ENCODE measurements at places on chromosomes 12 and 14.

DNA sequence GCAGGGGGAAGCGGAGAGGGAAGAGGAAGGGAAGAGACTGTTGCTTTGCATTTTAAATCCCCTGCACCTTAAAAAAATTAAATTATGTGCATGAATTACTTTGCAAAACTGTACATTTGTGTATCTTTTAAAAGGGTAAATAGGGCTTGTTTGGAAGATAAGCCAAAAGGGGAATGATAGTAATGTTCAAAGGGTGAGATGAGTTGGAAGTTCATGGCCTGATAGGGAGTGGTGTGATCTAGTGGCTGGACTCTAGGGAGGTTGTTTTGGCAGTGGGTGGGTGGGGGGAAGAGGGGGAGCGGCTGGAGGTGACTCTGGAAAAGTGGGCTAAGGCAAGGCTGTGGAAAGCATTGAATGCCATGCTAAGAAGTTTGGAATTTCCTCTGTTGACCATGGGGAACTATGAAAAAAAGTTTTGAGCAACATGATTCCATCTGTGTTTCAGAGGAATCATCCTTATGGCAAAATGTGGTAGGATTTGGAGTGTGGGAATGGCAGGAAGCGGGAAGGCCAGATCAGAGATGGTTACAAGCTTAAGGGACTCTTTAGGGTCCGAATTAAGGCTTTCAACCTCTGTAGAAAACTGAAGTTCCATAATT is 25.5 kb upstream of the EMP1 start:
- H3K4me3 ChIP-seq = no peak overlapping the region
- no peak for DNase-seq
- H3K36me3 ChIP-seq = no peaks in the 10 kb centered on the region

- peak; percentile 54 for DNase-seq
- H3K27ac ChIP-seq = no peak overlapping the region
- H3K27me3 ChIP-seq = no peaks in the 10 kb centered on the region
- no peaks in the 10 kb centered on the region for H3K4me1 ChIP-seq
These were observed 11.6 kb upstream of the SMCO2 start for GRCh38 chr12:27434673-27435565.

GRCh38 chr14:69719501-69719951 is 47.4 kb upstream of the SRSF5 start:
- no peaks in the 10 kb centered on the region for H3K27me3 ChIP-seq
- H3K36me3 ChIP-seq = no peaks in the 10 kb centered on the region
- H3K27ac ChIP-seq = no peak overlapping the region
- no peak for DNase-seq
- H3K4me3 ChIP-seq = no peak overlapping the region

DNA sequence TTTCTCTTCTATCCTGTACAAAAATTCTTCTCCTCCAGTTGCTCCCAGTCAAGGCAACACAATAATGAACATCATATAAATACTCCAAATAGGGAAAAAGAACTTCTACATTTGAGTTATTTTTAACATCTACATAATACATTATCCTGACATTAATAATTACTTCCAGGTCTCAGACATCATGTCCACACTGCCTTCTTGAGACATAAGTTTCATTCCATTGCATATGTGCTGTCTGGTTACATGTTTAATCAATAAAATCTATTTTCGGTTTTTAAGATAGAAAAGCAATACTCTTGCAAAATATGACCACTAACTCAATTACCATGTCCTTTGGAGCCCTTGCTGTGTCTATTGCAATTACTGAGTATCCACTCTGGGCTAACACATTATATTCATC is 881.9 kb downstream of the GALC start:
- H3K27ac ChIP-seq = no peak overlapping the region
- DNase-seq = no peak
- H3K4me3 ChIP-seq = no peak overlapping the region
- no peaks in the 10 kb centered on the region for H3K27me3 ChIP-seq
- no peaks in the 10 kb centered on the region for H3K36me3 ChIP-seq

- H3K27ac ChIP-seq = no peak overlapping the region
- no peak for DNase-seq
- H3K4me3 ChIP-seq = no peak overlapping the region
- no peaks in the 10 kb centered on the region for H3K4me1 ChIP-seq
- H3K36me3 ChIP-seq = no peaks in the 10 kb centered on the region
These were observed 3.3 kb downstream of the ALDH6A1 start for GRCh38 chr14:74080820-74081460.

- H3K4me3 ChIP-seq = no peak overlapping the region
These were observed 164.9 kb downstream of the PHETA1 start for GRCh38 chr12:111203969-111204368.

- no peaks in the 10 kb centered on the region for H3K27me3 ChIP-seq
- H3K4me3 ChIP-seq = no peak overlapping the region
- H3K27ac ChIP-seq = no peak overlapping the region
- no peaks in the 10 kb centered on the region for H3K4me1 ChIP-seq
- DNase-seq = no peak
These were observed 7.3 kb upstream of the FIGNL2 start for GRCh38 chr12:51855586-51856428.

Data from SK-N-SH (cell line).